CD4-positive, alpha-beta T cell (primary cell): ENCODE measurements at places on chromosomes 2 and 18. TPM values are rescaled to one million over a fixed set of nuclear protein-coding genes. Genes with fewer than 3 reads are reported as not detected.

Gene DSEL
- 0.53 TPM for total RNA-seq

Gene ACOXL
- total RNA-seq: not detected

- H3K27me3 ChIP-seq: no peaks in the 10 kb centered on the region
- no peak overlapping the region for H3K4me3 ChIP-seq
- H3K36me3 ChIP-seq: no peaks in the 10 kb centered on the region
- H3K27ac ChIP-seq: no peak overlapping the region
Measured at GRCh38 chr2:61693744-61694143, 155.6 kb upstream of the XPO1 start.

Gene EVX2
- not detected for total RNA-seq

- no peaks in the 10 kb centered on the region for H3K27me3 ChIP-seq
- no peaks in the 10 kb centered on the region for H3K36me3 ChIP-seq
- H3K4me3 ChIP-seq: no peak overlapping the region
- H3K4me1 ChIP-seq: no peaks in the 10 kb centered on the region
- no peak overlapping the region for H3K27ac ChIP-seq
Measured at GRCh38 chr18:60347526-60348045, 25.0 kb downstream of the MC4R start.

Gene TUBA4B
- total RNA-seq: not detected

DNA sequence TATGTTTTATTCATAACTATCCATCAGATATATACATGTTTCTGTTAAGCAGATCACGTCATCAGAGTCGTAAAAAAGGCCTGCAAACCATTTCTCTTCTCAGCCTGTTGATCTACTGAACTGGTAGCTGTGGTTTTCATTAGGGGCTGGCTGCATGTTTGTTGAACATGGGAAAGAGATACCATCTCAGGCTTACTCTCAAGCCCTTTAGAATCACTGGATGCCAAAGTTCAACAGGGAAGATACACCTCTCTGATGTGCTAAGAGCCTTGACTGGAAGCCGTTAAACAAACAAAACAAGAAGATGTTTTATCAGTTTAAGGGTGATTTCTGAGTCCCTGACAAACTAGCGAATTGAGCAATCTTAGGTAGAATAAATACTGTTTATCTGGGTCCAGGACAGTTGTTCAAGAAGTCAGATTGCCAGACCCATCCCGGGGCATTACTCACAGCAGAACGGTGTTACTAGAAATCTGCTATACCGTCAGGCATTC, 94.5 kb upstream of the LMAN1 start:
- no peak overlapping the region for H3K4me3 ChIP-seq
- H3K27me3 ChIP-seq: peaks cover 2% of the 10 kb centered on the region
- H3K4me1 ChIP-seq: no peaks in the 10 kb centered on the region
- no peak overlapping the region for H3K27ac ChIP-seq

DNA sequence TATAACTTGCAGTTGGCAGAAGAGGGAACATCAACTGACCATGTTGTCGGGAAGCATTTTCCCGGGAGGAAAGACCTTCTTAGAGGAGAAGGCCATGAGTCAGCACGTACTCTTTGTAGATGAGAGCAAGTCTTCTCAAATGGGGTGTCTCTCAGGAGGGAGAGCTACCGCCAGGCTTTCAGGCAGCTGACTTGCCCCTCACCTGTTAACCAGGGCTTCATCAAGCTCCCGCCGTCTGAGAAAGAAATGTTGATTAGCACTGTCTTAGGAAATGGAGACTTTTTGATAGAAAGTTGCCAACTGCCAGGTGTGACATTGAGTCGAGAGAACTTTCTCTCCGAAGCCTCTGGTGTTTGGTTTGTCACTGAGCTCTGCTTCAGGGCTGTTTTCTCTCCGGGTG, 196.1 kb downstream of the ZNF407 start:
- H3K4me3 ChIP-seq: no peak overlapping the region
- no peak for DNase-seq
- H3K36me3 ChIP-seq: no peaks in the 10 kb centered on the region
- H3K27ac ChIP-seq: no peak overlapping the region
- no peaks in the 10 kb centered on the region for H3K27me3 ChIP-seq
- H3K4me1 ChIP-seq: no peaks in the 10 kb centered on the region

Gene MROH2A
- total RNA-seq: not detected

Gene EFHD1
- not detected for total RNA-seq

Gene LINC00305
- not detected for total RNA-seq

DNA sequence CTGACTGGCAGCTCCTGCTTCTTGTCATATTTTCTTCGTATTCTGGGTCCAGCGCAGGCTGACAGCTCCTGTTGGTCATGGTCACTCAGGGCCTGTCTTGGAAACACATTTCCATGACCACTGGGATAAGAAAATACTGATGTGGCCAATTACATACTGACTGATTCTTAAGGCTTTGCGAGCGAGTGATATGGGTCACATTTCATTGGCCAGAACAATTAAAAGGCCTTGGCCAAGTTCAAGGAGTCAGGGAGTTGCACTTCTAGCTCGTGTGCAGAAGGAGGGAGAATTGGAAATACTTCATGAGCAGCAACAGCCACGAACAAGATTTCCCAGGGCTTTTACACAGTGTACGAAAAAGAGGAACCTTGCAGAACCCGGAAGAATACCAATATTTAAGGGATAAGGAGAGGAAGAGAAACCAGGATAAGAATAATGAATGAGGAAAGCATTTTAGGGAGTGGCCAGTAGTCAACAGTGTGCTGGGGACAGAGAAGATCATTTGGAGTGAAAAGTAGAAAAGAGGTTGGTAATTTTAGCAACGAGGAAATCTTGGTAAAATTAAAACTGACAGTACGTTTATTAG, 149.5 kb downstream of the ATP9B start:
- peaks cover 8% of the 10 kb centered on the region for H3K36me3 ChIP-seq
- H3K4me3 ChIP-seq: no peak overlapping the region
- no peak overlapping the region for H3K27ac ChIP-seq
- no peak for DNase-seq

Gene GEN1
- 4.3 TPM for total RNA-seq

GRCh38 chr2:69438580-69438979, 1.3 kb upstream of the NFU1 start:
- DNase-seq: no peak
- peaks cover 3% of the 10 kb centered on the region for H3K36me3 ChIP-seq
- H3K27me3 ChIP-seq: no peaks in the 10 kb centered on the region
- peaks cover 19% of the 10 kb centered on the region for H3K4me1 ChIP-seq
- no peak overlapping the region for H3K4me3 ChIP-seq
- no peak overlapping the region for H3K27ac ChIP-seq

- DNase-seq: no peak
- H3K27me3 ChIP-seq: peaks cover 2% of the 10 kb centered on the region
- H3K4me3 ChIP-seq: no peak overlapping the region
- no peaks in the 10 kb centered on the region for H3K36me3 ChIP-seq
- H3K4me1 ChIP-seq: no peaks in the 10 kb centered on the region
Measured at GRCh38 chr2:130307850-130308249, 34.8 kb upstream of the IMP4 start.

DNA sequence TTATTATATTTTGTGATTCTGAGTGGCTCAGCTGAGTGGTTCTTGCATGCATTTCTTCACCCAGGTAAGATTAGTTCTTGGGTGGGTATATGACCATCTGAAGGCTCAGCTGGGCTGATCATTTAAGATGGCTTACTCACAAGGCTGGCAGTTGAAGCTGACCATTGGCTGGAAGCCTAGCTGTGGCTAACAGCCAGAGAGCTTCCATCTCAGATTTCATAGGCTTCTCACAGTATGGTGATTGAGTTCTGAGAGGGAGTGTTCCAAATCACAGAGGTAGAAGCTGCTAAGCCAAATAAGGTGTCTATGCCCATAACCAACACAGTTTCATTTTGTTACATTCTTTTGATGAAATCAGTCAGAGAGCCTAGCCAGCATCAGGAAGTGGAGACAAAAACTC, 117.4 kb upstream of the RPRM start:
- no peaks in the 10 kb centered on the region for H3K4me1 ChIP-seq
- H3K4me3 ChIP-seq: no peak overlapping the region

- peaks cover 11% of the 10 kb centered on the region for H3K4me1 ChIP-seq
- DNase-seq: peak; percentile 43
- no peak overlapping the region for H3K27ac ChIP-seq
Measured at GRCh38 chr2:70789304-70790135, 923 bp downstream of the FIGLA start.

Gene TMEM200C
- total RNA-seq: not detected
